ENCODE measurements at places on chromosomes 5 and 9.
A peak's percentile ranks its signal among the peaks of the same experiment; 100 is the strongest.

- DNase-seq, result no peak
These were observed 2.7 kb upstream of the LCN12 start for GRCh38 chr9:136949239-136949816.

GRCh38 chr9:32348106-32348695 lies 36.2 kb upstream of the ACO1 start:
- DNase-seq, result no peak

DNA sequence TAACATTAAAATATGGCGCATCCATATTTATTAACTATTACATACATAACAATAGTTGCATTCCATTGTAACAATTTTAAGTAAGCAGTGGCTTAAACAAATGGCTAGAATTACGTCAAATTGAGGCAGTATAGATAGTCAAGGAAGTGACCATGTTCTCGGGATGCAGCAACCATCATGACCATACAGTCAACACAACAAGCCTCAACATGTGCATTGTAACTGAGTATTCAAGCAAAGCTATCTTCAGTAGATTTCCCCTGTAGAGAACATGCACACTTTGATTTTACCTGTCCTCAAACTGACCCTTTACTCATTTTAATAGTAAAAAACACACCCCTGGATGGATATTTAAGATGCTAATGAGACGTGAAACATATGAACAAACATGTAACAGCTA lies 356.4 kb downstream of the HINT1 start:
- no peak for DNase-seq

DNA sequence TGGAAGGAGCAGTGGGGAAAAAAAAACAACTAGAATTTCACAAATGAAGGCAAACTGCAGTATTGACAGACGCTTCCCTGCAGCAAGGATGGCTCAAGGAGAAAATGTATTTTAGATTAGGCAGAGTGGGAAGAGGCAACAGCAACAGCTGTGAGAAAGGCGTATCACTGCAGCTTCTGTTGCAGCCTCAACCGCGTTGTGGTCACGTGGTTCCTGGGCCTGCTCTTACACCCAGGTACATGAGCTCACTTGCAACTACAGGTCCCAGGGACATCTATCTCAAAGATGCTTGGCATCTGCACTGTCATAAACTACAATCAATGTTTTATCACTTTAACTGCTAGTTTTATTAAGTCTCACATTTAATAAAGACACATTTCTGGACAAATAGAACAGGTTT lies 36.0 kb upstream of the GOLM1 start:
- no peak for DNase-seq

- no peak for DNase-seq
These were observed 224.0 kb downstream of the GAS1 start for GRCh38 chr9:86723346-86723745.

- no peak for DNase-seq
These were observed 160.5 kb upstream of the MSX2 start for GRCh38 chr5:174563899-174564298.

- DNase-seq, result no peak
These were observed 177.6 kb upstream of the TLX3 start for GRCh38 chr5:171131497-171131896.

- peak; percentile 51 for DNase-seq
These were observed 37.7 kb upstream of the PAPPA start for GRCh38 chr9:116115761-116116353.

DNA sequence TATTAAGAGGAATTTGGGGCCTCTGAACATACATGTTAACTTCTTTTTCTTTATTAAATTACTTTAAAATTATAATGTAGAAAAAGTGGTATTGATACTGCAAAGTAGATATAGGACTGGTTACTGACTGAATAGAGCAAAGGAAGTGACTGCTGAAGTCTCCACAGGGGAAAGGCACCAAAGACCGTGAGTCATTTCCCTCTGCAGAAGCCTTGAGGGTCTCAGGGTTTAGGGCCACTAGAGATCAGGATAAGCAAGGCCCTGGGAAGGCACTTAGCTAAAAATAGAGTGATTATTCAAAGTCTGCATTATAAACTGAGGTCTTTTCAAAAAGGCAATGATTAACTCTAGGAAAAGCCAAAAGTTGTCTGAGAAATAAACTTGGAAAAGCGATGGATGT lies 44.7 kb upstream of the ITGA1 start:
- DNase-seq, result no peak

DNA sequence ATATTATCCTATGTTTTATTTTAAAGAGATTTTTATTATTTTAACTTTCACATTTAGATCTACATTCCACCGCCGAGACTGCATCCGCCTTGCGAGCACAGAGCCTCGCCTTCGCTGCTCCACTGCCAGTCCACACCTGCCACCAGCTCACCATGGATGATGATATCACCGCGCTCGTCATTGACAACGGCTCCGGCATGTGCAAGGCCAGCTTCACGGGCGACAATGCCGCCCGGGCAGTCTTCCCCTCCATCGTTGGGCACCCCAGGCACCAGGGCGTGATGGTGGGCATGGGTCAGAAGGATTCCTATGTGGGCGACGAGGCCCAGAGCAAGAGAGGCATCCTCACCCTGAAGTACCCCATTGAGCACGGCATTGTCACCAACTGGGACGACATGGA lies 8.6 kb upstream of the TBCA start:
- no peak for DNase-seq

DNA sequence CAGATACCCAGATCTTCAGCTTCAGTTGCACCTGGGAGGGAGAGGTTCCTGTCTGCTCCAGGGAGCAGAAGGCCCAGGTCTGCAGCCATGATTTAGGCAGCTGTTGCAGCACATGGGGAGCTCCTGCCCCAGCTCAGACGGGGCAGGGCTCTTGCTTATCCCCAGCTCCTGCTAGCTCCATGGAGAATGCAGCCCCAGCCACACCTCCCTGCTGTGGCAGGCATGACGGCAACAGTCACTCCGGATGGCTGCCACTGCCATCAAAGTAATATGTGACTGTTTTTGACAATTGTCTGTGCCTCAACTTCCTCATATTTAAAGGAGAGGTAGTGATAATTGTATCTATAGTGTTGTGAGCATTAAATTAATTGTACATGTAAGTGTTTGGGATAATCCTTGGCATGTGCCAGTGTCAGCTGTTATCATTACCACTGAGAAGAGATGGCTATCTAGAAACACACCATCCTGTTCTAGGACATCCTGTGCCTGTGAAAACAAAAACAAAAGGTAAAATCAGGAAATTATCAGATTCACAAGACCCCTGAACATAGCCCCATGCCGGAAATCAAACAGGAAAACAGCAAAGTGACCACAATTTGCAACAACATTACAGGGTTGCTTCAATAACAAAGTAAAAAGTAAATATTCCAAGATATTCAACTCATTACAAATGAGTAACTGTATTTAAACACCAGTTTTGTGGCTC lies 1048.8 kb upstream of the ACO1 start:
- DNase-seq, result no peak

DNA sequence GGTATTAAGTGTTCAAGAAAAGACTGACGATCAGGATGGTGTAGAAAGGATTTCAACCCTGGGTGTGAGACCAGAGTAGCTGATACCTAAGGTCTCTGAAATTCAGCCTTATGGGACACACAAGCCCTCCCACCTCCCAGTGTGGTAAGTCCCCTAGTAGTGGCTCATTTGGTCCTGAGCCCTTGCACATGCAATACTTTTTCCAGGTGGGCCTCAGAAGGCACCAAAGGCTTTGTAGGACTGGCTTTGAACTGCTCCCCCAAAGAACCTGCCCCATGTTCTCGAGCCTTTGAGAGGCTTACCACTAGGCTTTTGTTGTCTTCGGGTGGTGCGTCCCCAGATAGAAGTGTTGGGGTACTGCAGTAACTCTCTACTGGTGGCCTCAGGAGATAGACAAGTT lies 803 bp downstream of the GARIN3 start:
- DNase-seq, result no peak

GRCh38 chr9:120463765-120464164 lies 116.2 kb downstream of the CDK5RAP2 start:
- DNase-seq, result no peak

DNA sequence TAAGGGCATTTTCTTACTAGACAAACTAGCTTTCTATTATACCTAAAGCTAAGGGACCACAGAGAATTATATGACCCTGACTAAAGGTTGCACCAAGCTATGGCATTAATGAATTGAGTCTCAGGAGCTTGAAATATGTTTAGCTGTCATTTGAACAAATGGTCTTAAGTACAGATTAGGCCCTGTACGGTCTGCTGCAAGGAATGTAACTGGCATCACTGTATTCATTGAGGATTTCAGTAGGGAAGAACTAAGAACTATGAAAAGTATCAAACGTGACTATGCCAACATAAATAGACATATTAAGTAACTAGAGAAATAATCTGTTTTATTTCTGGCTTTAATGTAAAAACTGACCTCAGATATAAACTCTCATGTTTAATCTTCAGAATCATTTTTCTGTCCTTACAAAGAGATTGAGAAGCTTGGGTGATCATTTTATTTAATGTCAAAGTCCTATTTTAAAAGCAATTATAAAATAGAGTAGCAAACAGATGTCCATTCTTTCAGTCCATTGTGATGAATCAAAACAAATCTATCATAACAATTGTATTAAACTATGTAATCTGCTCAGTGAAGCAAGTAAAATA lies 845.9 kb downstream of the MAT2B start:
- DNase-seq, result no peak

GRCh38 chr9:108270051-108270450 lies 585.7 kb downstream of the ACTL7B start:
- no peak for DNase-seq

DNA sequence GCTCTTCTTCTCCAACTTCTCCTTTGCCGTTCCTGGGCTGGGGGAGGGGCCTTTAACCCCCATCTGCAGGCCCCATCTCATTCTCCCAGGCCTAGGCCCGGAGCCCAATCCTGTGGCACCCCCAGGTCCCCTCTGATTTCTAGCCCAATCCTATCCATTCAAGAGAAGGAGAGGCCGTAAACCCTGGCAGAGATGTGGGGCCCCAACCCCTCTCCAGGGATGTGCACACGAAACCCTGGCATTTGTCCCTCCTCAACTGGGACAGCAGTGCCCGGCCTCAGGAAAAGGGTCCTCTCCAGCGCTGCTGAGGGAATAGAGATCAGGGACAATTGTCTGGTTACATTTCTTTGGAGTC lies 24.2 kb upstream of the ADAMTS2 start:
- DNase-seq, result no peak

- no peak for DNase-seq
These were observed 1.5 kb upstream of the DNM1 start for GRCh38 chr9:128201441-128202369.

GRCh38 chr5:32499261-32499660 lies 54.7 kb upstream of the ZFR start:
- no peak for DNase-seq

DNA sequence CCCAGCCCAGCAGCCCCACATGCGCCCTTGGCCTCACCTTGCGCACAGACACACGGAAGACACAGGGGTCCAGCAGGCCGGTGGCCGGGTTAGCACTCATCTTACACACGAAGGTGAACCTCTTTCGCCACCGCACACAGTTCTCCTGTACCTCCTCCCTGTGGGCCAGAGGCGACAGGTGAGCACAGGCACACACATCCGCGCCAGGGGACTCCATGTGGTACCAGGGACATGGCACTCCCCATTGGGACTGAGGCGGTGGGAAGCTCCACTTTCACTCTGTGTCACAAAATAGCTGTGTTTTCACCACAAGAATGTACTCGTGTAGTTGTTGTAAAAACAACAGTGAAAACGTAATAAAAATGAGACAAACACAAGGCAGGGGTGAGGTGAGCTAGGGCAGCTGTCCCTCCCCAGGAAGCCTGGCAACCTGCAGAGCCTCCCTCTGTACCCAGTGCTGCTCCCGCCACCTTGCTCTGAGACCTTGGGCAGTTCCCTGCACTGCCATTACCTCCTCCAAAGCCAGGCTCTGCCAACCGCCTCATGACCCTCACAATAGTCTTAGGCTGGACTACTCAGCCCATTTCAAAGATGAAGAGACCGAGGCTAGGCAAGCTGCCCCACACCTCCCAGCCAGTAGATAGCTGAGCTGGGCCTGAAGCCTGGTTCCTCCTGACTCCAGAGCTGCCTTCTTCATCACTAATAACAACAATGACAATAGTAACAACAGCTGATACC lies 16.3 kb upstream of the DPM2 start:
- no peak for DNase-seq

- DNase-seq, result no peak
These were observed 44.5 kb downstream of the CAMSAP1 start for GRCh38 chr9:135862809-135863208.

- no peak for DNase-seq
These were observed 58.8 kb upstream of the IGFBPL1 start for GRCh38 chr9:38482918-38483592.

- DNase-seq, result no peak
These were observed 120.5 kb downstream of the C5orf15 start for GRCh38 chr5:133847886-133848285.

DNA sequence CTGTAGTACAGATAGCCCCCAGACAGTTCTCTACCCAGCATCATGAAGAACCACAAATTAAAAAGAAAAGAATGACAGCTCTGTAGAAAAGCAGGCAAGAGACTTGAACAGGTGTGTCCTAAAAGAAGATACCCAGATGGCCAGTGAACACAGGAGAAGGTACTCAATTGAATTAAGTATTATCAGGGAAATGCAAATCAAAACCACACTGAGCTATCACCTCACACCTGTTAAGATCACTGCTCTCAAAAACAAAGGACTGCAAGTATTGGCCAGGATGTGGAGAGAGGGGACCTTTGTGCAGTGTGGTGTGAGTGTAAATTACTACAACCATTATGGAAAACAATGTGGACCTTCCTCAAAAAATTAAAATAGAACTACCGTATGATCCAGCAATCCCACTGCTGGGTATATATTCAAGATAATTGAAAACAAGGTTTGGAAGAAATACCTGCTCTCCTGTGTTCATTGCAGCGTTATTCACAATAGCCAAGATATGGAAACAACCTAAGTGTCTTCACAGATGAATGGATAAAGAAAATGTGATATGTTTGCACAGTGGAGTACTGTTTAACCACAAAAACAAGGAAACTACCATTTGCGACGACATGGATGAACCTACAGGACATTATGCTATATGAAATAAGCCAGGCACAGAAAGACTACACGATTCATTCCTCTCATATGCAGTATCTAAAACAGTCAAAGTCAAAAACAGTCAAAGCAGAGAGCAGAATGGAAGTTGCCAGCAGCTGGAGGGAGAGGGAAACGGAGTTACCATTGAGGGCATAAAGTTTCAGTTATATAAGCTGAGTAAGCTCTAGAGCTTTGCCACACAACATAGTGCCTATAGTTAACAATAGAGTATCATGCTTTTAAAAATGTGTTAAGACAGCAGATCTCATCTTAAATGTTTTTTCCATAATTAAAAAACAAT lies 102.6 kb downstream of the WNK2 start:
- no peak for DNase-seq

- no peak for DNase-seq
These were observed 50.5 kb upstream of the CTNNAL1 start for GRCh38 chr9:109063760-109064159.

- DNase-seq, result peak; percentile 53
These were observed 3.4 kb downstream of the LMNB1 start for GRCh38 chr5:126780165-126780827.

DNA sequence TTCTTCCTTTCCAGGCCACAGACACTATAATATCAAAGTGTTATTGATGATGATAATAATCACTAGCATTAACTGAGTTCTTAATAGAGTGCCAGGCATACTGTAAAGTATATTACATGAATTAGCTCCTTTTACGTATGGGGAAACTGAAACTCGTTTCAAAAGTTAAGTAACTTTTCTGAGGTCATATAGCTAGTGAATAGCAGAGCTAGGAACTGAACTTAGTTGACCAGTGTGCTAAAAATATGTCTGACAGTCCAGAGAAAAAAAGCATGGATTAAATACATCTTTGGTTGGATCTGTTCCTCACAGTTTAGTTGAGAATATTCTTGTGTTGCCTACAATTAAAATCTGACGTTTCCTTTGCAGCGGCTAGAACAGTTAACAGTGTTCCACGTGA lies 18.4 kb upstream of the CATSPER3 start:
- DNase-seq, result no peak

Data from skeletal muscle cell (primary cell).